ENCODE measurements at places on chromosomes 3 and 15.

GRCh38 chr3:157837336-157837735 is 268.9 kb downstream of the SHOX2 start:
- DNase-seq: no peak

DNA sequence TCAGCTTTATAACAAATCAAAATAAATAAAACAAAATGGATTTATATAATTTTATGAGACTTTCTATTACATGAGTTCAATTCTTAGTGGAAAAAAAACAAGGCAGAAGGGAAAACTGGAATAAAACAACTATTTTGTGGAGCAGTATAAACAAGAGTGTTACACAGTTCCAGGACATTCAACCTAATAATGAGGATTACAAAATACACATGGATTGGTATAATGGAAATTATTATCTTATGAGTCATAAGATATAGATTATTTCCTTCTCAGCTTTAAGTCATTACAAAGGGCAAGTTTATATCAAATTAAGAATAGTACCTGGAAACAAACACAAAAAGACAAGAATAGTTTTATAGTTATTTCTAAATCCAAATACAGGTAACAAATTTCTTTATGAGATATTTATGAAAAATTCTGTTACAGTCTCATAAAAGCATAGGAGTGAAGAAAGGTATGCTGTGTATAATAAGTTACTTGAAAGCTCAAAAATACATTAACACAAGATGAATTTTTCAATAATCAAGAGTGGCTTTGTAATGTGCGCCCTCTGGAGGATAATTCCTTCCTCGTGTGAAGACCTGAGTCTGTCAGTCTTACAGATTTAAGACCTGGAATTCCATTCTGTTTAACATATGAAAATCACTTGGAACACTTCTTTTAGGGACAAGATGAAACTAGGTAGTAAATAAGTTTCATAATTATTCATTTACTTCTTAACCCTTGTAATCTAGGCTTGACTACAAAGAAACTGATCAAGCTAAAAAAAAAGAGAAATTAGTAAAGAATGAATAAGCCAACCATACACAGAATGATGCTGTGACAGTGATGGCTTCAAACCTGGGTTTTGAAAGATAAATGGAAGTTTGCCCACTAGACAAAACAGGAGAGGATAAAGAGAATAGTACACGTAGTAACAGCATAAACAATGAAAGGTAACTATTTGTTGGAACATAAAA is 9.5 kb downstream of the COPS2 start:
- no peak for DNase-seq

GRCh38 chr3:4373669-4374068 is 70.5 kb downstream of the SETMAR start:
- no peak for DNase-seq

- DNase-seq: peak; percentile 42
Observed at GRCh38 chr15:31262901-31263671, 63.5 kb upstream of the KLF13 start.

DNA sequence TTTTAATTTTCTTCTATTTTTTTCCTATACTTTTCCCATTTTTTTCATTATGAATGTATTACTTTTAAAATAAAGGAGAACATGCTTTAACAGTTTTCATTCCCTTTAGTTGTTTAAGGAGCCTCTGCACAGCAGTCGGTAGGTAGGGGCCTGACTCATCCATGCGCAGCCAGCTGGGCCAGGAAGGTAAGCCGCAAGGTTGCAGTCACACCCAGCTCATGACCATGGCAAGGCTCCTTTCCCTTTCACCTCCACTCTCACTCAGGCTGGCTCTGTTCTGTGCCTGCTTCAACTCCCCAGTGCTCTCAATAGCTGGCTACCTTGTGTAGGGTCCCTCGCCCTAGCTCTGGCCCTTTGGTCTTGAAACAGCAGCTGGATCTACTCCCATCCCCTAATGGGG is 17.4 kb upstream of the ANKRD34C start:
- DNase-seq: no peak

- DNase-seq: no peak
Observed at GRCh38 chr3:11631820-11632219, 11.9 kb downstream of the VGLL4 start.

DNA sequence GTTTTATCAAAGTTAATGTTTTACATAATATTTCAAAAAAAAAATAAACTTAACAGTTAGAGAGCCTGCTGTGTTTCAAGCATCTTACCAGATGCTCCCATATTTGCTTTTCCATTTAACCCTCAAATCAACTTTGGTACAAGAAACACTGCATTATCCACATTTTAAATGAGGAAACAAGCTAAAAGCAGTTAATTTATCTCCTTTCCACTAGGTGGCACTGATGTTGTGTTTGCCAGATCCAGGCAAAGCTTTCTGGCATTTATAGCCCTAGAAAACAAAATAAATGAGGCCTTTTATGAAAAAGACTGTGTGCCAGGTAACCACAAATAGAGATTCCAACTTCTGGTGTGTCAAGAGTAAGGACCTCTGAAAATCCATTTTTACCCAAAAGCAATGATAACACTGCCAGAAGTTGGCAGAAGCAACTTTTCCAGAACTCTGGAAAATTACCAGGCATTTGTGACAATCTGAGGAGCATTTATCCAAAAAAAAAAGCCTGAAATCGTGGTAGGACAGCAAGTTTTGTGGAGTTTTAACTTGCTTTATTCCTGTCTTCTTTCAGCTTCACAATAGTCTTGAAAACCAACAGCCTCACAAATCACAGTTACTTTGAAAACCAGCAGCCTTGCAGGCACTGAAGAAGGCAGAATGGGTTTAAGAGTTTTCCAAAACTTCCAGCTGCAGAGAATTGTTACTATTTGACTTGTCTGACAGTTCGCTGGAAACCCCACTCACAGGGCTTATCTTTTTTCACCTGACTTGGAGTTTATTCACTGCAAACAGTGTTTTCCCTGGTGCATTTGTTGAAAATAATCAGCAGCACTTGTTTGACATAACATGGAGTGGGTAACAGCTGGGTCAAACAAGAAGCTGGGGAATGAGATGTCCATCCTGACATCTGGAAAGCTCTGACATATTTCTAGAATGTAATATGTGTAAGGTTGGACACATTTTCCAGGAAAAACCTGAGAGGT is 9.2 kb downstream of the FAM162A start:
- no peak for DNase-seq

DNA sequence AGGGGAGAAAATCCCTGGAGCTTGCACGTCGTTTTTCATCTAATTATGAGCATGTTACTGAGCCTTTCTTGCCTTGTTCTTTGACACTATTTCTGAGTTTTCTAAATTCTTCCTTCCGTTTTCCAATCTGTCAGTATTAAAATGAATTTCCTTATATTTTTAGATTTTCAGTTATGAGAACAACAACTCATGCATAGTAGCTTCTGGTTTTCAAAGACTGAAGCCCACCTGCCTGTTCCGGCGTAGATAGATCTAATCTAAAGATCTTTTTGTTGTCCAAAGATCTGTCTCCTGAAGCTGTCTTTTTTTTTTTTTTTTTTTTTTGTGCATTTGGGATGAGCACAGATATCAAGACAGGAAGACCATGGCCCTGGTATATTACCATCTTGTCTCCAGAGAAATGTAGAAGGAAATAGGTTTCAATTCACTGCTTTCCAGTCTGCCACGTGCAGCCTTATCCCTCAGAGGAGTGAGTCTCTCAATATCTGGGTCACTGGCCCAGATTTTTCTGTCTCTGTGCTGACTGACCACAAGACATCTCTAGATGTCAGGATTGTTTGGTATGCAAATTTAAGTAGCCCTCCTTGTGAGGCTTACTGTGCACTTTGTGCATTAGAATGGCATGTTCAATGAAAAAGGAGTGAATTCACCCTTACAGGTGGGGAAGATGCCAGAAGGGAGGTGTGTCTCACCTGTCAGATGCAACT is 222.3 kb upstream of the TMC3 start:
- DNase-seq: no peak

DNA sequence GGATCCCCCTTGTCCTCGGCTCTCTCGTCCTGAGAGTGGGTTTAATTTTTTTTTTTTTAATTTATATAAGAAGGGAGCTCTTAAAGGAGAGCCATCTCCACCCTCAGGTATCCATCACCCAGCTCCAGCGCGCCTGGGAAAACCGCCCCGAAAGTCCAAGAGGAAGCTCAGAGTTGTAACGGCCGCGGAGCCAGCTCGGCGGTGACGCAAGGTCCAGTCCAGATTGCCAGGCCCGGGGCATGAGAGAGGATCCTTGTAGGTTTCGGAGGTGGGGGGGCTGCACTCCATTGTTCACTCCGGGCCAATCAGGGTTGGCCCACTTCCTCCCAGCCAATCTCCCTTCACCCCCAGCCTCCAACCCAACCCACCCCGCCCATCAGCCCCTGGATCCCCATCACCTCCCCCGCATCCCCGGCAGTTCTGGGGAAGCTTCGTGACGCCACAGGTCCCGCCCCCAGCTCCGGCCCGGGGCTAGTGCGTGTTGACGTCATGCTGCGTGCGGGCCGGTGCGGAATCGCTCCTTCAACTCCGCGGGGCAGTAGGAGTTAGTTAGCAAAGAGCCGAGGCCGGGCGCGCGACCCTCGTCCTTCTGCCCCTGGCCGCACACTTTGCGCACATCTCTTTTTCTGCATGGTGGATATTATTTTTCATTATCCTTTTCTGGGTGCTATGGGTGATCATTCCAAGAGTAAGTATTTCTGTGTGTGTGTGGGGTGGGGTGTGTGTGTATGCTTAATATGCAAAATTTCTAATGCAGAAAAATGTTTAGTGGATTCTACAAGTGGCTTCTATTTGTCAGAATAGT is at the start of gene ISL2:
Gene ISL2 (plus strand): TSS at position 520 of the 805 bp plus-strand sequence. CDS start 111 bp downstream, at position 631.
- DNase-seq: peak; percentile 87

DNA sequence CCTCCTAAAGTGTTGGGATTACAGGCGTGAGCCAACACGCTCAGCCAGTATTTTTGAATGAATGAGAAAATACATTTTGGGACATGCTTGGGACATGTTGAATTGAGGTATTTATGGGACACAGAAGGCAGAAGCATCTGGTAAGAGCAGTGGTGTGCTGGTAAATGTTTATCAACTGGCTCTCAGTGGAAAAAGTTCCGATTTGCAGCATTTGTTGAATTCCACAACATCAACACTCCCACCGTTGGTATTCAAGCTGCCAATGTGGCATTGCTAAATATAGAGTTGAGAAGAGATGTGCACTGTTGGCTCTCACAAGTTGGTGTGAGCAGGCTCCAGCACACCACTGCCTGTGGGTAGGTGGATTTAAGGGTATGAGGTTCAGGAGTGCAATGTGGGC is 35.8 kb upstream of the LRRFIP2 start:
- no peak for DNase-seq

DNA sequence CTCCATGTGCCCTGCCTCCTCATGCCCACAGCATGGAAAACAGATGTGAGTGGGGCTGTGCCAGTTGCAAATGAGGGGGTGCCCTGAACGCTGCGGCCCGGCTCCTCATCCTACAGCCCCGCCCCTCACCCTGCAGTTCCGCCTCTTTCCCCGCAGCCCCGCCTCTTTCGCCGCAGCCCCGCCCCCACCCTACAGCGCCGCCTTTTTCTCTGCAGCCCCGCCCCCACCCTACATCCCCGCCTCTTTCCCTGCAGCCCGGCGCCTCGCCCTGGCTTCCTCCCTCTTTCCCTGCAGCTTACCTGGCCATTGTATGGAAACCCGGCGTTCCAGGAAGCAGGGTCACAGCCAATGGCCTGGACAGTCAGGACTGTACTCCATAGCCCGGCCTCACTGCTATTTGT is 284.9 kb downstream of the TLE3 start:
- DNase-seq: no peak

DNA sequence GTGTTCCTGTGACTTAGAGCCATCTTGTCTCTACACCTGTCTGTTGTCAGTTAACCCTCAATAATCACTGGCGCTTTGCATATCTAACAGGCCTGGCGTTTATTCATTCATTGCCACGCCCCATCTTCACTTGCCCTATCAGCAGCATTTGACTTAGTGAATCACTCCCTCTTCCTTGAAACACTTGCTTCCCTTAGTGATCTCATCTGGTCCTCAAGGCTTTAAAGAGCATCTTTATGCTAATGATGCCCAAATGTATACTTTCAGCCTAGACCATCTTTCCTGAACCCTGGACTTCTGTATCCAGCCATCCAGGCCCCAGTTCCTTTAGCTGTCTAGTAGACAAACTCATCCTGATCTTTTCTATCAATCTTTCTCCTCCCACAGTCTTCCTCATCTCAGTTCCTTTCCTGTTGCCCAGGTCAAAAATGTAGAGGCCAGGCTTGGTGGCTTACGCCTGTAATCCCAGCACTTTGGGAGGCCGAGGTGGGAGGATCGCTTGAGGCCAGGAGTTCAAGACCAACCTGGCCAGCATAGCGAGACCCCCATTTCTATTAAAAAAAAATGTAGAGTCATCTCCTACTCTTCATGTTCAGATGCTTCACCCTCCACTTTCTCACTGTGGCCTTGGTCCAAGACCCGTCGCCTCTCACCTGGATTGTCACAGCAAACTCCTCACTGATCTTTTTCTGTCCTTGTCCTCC is 1.4 kb upstream of the IGDCC4 start:
- no peak for DNase-seq

- DNase-seq: no peak
Observed at GRCh38 chr15:22904736-22905135, 66.3 kb downstream of the NIPA2 start.

DNA sequence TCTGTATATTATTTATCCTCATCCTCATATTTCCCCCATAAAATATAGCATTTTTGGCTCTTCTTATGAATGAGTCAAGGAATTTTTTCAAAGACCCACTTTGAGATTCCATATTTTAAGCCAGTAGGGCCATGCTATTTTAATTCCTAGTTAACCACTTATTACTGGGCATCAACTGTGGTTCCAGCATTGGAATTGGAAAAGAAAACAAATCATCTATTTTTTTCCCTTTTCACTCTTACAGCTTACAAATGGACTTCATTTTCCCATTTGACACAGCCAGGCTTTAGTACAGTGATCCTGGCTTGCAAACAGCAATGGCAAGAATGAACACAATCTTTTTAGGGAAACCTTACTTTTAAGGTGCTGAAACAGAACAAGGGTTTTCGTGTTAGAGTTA is 19.4 kb upstream of the PLCL2 start:
- no peak for DNase-seq

DNA sequence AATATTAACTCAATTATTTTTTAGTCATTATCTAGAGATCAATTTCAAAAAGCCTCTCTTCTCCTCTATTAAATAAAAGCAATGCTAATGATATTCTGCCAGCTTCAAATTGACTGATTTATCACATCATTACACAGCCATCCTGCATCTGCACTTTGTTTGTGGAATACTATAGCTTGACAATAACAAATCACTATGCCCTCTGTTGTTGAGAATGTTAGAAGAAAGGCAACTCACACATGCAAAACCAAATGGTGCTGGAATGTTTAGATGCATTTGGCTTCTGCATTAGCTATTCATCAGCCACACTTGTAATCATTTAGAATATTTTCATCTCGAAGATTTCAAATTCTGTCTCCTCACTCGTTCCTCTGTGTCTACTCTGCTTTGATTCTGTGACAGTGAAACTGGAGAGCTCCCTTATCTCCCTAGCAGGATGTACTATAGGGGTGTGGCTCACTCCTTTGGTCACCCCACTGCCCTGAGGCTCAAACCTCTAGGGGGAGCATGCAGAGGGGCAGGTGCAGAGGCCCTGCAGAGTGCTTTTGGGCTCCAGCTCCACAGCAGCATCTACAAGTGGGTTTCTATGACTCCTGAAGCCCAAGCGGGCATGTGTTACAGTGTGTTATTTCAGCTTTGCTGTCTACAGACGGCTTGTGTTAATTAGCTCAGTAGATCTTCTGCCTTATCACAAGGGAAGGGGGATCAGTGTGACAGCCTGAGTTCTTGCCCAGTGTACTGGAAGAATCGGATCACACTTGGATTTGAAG is 454.1 kb upstream of the BCHE start:
- no peak for DNase-seq

All from GM18507 (cell line).